ENCODE measurements at places on chromosomes 4 and X. TPM values are rescaled to one million over a fixed set of nuclear protein-coding genes. Genes with fewer than 3 reads are reported as not detected.

Gene MAGEB1
- not detected for total RNA-seq

Gene HOPX
- not detected for total RNA-seq

Gene AIMP1
- total RNA-seq: 28.6 TPM

Gene CPLX1
- 0.05 TPM for total RNA-seq

Gene DGKK
- not detected for total RNA-seq

Gene PAK3
- total RNA-seq: 0.38 TPM

Gene BEX2
- 19.2 TPM for total RNA-seq

Gene GSX2
- total RNA-seq: not detected

Gene KLHL5
- 42.7 TPM for total RNA-seq

Gene POLN
- not detected for total RNA-seq

Gene NAT8L
- total RNA-seq: 6.1 TPM

Gene MOB1B
- total RNA-seq: 5.6 TPM

Gene UGT2B15
- not detected for total RNA-seq

Gene BMP3
- not detected for total RNA-seq

Gene GPR119
- total RNA-seq: not detected

Gene PAGE1
- total RNA-seq: 7.5 TPM

Gene SYNPO2
- 0.30 TPM for total RNA-seq

Gene BBS12
- total RNA-seq: 1.5 TPM

Gene RBMXL3
- not detected for total RNA-seq

Gene F11
- not detected for total RNA-seq

Gene SYTL4
- 1.3 TPM for total RNA-seq

Gene DOK7
- 1.2 TPM for total RNA-seq

Gene RAB41
- not detected for total RNA-seq

Gene RRH
- total RNA-seq: not detected

Gene MAOA
- total RNA-seq: 1.0 TPM

Gene PAGE5
- total RNA-seq: 464 TPM

Gene HS3ST1
- 8.9 TPM for total RNA-seq

Gene ZNF182
- total RNA-seq: 2.3 TPM

Gene GRIA3
- total RNA-seq: not detected

Gene OGT
- 176 TPM for total RNA-seq

Gene SGCB
- 11.0 TPM for total RNA-seq

Gene USP17L13
- total RNA-seq: not detected

Gene KLHL15
- 16.2 TPM for total RNA-seq

Gene MTMR1
- total RNA-seq: 33.8 TPM

Gene UNC5C
- 0.58 TPM for total RNA-seq

Gene MAPK10
- 0.87 TPM for total RNA-seq

Data from A375 (cell line).